ENCODE measurements at places on chromosomes 7 and 10.

- no peak for DNase-seq
Observed at GRCh38 chr10:104297697-104298660, 29.0 kb downstream of the GSTO2 start.

DNA sequence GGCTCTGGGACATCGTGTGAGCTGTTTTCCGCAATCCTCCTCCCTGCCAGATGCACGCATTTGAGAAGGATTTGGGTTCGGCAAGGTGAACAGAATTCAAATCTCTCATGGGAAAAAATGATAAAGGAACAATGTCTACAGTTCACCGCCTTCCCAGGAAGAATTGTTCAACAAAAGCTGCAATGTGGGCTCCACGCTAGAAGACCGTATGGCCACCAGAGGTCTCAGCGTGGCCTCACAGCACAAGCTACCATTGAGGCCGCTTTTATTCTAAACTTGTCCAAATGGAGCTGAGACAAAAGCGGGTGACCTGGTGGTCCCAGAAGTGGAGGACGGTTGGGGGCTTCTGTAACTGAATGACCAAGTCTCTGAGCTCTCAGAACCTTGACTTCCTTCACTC lies 733.1 kb downstream of the PARD3 start:
- no peak for DNase-seq

DNA sequence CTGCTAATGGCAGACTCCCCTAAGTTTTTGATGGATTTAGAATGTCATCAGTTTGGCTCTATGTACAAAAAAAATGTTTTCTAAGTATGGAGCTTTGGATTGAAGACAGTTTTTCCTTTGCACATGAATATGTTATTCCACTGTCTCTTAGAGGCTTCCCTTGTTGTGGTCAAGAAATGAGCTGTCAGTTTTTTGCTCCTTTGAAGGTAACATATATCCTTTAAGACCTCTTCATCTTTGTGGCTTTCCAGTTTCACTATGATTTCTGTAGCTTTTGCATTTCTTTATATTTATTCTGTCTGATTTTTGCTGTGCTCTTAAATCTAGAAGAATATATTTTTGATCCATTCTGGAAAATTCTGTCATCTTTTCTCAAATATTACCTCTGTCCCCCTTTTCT lies 15.8 kb upstream of the ODAD2 start:
- DNase-seq: no peak

- DNase-seq: no peak
Observed at GRCh38 chr10:99676895-99677294, 17.6 kb downstream of the ENTPD7 start.

DNA sequence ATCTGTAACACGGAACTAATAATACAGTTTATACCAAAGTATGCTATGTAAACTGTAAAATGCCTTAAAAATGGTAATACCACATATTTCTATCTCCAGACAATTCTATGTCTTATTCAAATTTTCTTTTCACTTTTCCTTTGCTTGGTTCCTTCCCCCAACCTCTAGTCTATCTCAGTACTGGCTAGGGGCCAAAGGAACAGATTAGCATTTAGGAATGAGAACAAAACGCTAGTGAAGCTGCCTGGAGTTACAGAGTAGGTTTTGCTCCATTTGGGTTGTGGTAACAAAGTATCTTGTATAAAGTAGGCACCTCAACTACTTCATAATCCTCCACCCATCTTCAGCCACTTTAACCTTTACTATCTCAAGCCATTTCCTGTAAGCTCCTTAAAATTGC lies 94.1 kb downstream of the HBP1 start:
- DNase-seq: no peak

GRCh38 chr7:158315881-158316280 lies 271.7 kb downstream of the PTPRN2 start:
- no peak for DNase-seq

- DNase-seq: no peak
Observed at GRCh38 chr7:1948887-1949680, 279.0 kb downstream of the ELFN1 start.

DNA sequence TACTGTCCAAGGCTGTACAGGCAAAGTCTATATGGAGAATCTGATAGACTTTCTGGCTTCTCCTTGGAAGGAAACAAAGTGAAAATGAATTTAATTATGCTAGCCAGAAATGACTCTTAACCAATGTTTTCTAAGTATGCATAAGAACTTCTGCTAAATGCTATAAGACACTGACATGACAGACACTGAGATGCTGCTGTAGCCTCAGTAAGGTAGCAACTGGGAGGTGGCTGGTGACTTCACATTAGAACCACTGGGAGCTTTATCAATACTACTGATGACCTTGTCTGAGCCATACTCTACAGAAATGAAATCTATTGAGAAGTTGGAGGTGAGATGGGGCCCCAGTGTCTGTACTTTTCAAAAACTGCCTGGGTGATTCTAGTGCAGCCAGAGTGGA lies 188.6 kb downstream of the ZNF365 start:
- no peak for DNase-seq

GRCh38 chr7:105621617-105622016 lies 40.3 kb upstream of the EFCAB10 start:
- DNase-seq: no peak

DNA sequence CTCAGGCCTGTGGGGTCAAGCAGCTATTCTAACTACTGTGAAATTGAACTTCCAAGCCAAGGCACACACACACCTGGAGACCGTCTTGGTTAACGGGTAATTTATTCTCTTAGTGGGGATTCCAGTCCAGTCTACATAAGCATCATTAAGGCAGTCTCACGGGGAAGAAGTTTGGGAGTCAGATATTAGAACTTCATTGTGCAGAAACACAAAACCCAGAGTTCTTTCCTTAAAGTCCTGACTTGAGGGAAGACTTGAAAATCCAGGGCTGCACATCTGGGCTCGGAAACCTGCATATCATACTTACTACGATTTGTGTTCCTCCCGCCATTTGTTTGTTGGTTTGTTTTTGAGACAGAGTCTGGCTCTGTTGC lies 112.0 kb downstream of the PTPRN2 start:
- DNase-seq: no peak

DNA sequence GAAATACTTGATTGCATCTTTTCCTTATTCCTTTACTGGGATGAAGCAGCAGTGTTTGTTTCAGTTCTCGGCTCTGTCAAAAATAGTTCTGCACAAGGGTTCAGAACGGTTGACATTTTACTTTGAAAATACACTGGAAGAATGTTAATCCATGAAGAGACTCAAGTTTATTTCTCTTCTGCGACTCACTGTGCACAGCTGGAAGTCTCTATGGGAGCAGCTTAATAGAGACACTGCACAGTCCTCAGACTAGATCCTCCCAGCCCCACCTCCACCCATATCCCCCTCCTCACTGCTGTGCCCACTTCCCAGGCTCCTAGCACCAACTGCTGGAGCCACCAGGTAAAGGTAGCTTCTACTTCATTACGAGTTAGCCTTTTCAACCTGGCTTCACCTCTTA lies 517.8 kb downstream of the GRID1 start:
- no peak for DNase-seq

DNA sequence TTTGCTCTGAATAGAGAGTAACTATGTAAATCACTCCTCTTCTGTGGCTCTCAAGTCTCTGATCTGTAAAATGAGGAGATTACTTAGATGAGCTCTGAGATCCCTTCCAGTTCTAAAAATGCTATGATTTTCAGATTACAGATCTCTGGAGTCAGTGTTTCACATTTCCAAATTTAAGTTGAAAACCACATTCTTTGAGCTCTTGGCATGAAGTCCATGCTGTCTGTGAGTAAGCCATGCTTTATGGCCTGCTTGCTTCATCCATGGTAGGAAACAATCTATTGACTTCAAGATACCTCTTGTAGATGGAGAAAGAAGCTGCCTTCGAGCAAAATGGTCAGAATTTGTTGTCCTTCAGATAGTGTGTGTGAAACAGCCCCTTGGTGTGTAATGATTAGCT lies 64.9 kb downstream of the CELF2 start:
- no peak for DNase-seq

GRCh38 chr10:13922586-13922985 lies 335.8 kb downstream of the PRPF18 start:
- DNase-seq: no peak

DNA sequence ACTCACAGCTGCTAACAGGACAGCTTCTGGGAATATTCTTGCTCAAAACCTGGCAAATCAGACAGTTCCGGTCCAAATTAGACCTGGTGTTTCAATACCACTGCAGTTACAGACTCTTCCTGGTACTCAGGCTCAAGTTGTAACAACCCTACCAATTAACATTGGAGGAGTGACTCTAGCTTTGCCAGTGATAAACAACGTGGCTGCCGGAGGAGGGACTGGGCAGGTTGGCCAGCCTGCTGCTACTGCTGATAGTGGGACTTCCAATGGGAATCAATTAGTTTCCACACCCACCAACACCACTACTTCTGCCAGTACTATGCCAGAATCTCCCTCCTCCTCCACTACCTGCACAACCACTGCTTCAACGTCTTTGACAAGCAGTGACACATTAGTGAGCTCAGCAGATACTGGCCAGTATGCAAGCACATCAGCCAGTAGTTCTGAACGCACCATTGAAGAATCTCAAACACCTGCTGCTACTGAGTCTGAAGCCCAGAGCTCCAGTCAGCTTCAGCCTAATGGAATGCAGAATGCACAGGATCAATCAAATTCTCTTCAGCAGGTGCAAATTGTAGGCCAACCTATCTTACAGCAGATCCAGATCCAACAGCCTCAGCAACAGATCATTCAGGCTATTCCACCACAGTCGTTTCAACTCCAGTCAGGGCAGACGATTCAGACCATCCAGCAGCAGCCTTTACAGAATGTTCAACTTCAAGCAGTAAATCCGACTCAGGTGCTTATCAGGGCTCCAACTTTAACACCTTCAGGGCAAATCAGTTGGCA lies 2.1 kb downstream of the SP4 start:
- no peak for DNase-seq

- DNase-seq: no peak
Observed at GRCh38 chr7:30849565-30849964, 62.1 kb upstream of the AQP1 start.

DNA sequence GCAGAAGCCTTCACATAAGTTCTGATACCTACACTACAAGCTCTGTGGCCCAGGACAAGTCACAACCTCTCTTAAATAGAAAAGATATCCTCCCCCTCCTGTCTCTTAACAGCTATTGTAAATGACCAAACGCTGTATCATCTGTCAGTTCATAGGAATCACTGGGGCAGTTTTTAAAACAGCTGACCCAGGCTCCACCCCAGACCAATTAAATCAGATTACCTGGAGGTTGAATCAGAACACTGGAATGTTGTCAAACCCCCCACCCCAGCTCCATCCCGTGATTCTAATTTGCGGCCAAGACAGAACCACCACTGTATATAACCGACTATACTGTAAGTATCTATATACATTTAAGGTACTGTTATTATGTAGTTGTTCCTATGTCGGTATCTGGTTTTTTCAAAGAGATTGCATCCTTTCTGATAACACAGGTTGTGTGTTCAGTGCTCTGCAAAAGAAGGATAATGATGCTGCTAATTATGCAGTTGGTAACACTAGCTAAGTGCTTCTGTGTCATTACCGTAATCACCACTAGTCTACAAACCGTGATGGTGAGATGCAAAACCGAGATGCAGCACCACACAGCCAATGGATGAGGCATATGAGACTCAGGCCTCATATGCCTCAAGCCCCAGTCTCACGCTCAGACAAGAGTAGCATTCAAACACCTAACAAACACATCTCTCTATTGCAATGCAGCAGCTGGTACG lies 47.4 kb downstream of the TNS3 start:
- peak; percentile 21 for DNase-seq

- no peak for DNase-seq
Observed at GRCh38 chr10:75639736-75640135, 208.3 kb downstream of the LRMDA start.

DNA sequence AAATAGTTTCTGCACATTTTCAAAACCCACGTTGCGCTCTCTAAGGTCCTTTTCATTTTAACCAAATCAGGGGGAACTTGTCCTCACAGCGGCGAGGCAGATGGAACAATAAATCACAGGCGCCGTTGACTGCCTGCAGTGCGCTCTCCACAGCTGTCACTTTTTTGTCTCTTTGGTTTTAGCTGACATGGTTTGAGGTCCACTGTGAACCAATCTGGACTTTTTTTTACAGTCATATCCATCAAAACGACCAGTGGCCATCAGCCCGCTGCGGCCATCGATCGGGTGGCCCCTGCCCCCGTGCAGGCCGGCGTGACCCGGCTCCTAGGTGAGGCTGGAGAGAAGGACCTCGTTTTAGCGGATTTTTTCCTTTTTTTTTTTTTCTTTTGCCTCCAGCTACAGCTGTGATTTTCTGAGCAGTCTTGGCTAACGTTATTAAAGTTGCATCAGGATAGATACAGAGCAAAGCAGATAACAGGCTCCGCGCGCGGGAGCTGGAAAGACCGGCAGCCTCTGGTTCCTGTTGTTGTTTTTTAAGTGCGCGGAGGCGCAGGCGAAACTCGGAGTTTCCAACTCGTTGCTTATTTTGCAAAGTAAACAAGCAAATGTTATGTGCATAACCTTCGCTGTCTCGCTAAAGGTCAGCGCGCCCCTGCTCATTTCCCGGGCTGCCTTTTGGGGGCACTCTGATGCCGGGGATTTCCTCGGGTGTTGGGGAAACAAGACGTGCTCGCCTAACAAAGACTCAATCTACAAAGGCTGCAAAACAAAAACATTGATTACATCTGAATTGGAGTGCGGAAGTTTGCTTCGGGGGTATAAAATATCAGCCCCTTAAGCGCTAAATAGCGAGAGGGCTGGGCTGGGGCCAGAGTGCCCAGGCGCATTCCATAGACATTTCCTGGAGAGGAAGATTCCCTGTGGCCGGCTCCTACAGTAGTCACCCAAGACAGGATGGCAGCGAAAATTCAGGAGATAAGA lies 414.8 kb upstream of the MKI67 start:
- no peak for DNase-seq

DNA sequence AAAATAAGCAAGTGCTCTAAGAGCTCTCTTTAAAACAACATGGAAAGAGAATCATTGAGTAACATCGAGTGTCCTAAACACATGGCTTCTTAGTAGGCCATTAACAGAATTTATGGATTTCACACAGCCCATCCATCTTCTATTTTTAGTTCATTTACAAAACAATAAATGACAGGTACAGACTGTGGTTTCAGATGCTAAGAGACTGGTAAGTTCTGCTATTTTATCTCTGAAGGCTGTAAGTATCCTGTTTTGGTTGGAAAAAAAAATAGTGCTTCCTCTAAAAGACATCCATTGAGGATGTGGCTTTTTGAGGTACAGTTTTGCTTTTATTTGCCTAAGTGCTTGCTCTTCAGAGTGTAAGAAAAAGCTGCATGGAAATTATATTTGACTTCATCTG lies 27.4 kb upstream of the GNAI1 start:
- no peak for DNase-seq

GRCh38 chr7:137395420-137395819 lies 51.9 kb upstream of the PTN start:
- no peak for DNase-seq

GRCh38 chr10:122293156-122293960 lies 22.3 kb downstream of the BTBD16 start:
- DNase-seq: no peak
